Lung microvascular endothelial cell (primary cell): ENCODE measurements at places on chromosomes 3 and 15.

- DNase-seq = no peak
These were observed 12.1 kb upstream of the FBLN2 start for GRCh38 chr3:13536832-13537231.

GRCh38 chr15:72800833-72801481 lies 17.4 kb upstream of the ADPGK start:
- no peak for DNase-seq

DNA sequence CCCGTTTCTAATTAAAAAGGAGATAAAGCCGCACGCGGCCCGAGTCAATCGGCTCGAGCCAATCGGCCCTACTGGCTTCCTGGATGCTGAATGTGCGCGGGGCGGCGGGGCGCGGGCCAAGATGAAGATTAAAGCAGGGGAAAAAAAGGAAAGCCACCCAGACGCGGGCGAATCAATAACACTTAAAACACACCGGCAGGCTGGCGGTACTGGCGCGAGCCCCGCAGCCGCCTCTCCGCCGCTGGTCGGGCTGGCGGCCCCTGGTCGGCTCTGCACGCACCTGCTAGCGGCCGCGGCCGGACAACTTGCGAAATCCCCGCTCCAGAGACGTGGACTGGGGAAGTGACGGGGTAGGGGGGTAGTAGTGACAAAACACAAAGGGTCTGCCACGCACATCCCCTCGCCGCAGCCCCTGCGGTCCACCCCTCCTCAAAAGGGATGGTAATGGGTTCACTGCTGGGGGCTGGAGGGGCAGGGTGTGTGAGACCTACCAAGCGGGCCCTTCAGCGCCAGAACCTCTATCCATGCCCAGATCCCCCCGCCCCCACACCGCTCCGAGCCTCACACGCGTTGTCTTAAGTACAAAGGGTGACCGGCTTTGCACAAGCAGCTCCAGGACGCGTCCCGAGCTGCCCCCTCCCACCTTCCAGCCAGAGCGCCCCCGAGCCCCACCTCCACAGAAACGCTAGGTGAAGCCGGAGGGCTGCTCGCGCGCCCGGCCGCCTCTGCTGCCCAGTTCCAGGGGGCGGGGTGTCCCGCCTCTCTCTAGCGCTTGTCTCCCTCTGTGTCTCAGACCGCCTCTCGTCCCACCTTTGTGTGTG lies 1.4 kb downstream of the WNT7A start:
- DNase-seq = no peak

GRCh38 chr3:179729981-179730380 lies 77.1 kb downstream of the USP13 start:
- DNase-seq = no peak

DNA sequence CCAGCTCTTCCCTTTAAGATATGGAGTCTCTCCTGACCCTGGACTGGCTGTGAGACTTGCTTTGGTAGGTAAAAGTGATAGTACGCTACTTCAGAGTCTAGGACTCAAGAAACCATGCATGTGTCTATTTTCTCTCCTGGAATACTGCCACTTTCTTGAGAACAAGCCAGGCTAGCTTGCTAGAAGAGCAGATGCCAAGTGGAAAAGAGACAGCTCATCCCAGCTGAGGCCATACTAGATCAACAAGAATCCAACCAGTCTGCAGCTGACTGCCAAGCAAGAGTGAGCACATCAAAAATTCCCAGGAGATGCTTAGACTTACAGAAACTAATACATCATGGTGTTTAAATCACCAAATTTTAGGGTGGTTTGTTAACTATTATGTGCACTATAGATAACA lies 208.3 kb upstream of the RBMS3 start:
- no peak for DNase-seq

DNA sequence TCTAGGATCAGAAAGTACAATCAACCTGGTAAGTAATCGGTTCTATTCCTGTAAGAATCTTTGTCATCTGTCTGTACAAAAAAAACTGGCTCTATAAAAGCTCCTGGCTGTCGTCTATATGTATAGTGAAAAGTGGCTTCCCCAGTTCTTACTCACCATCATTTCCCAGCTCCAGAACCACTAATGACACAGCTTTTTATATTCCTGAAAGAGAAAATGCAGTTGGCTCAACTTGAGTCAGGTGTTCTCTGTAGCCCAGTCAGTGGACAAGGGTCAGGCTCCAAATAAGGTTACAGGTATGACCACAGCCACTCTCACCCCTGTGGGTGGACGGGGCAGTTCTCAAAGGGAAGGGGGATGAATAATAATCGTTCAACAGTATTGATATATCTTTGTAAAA lies 85.1 kb downstream of the AP4E1 start:
- DNase-seq = no peak

DNA sequence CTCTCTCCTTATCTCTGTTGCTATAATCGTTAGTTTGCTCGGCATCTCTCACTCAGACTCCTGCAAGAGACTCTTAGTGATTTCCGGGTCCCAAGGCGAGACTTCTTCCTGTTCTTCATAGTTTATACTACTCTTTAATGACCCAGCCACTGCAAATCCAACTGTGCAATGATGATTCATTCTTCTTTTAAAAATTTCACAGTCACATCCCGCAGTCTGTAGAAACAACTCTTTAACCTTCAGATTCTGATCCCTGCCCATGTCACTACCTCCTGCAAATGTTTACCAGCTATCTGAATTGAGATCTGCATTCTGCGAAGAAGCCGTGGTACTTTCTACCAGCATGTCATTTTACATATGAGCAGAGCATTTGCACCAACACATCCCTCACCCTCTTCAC lies 2.8 kb upstream of the VGLL3 start:
- no peak for DNase-seq
